ENCODE measurements at places on chromosomes 12 and 14.

GRCh38 chr12:109458771-109459208 is 18.3 kb downstream of the KCTD10 start:
- DNase-seq = no peak

- DNase-seq = no peak
These were observed 169.1 kb downstream of the RBM19 start for GRCh38 chr12:113796852-113797534.

GRCh38 chr12:27161458-27162228 is 79.3 kb upstream of the C12orf71 start:
- DNase-seq = no peak

- no peak for DNase-seq
These were observed 43.3 kb downstream of the BEST3 start for GRCh38 chr12:69655616-69656340.

DNA sequence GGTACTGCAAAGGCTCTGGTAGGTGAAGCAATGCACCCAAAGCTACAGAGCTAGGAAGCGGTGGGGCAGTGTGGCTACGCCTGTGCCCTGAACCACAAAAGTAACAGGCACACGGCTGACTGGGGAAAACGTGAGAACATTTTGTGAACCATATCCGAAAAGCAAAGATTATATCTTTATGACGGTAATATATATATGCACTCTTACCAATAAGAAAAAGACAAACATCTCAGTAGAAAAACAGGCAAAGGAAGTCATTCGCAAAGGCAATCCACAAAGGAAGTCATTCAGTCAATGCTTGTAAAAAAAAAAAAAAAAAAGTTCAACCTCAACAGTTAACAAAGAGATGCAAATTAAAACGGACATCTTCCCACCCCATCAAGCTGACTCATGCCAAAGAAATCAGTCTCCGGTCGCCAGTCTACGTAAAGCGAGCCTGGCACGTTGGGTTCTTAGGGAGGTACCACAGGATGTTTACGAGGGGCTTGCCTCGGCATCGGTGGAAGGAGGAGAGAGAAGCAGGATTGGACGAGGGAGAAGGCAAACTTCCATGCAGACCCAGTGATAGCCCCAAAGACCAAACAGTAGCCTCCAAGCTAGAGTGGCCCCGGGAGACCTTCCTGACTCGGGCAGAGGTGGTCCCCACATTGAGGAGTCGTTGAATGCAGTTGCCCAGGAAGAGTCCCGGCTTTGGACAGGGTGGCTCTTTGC is 39.4 kb upstream of the PPP2R5C start:
- DNase-seq = no peak

DNA sequence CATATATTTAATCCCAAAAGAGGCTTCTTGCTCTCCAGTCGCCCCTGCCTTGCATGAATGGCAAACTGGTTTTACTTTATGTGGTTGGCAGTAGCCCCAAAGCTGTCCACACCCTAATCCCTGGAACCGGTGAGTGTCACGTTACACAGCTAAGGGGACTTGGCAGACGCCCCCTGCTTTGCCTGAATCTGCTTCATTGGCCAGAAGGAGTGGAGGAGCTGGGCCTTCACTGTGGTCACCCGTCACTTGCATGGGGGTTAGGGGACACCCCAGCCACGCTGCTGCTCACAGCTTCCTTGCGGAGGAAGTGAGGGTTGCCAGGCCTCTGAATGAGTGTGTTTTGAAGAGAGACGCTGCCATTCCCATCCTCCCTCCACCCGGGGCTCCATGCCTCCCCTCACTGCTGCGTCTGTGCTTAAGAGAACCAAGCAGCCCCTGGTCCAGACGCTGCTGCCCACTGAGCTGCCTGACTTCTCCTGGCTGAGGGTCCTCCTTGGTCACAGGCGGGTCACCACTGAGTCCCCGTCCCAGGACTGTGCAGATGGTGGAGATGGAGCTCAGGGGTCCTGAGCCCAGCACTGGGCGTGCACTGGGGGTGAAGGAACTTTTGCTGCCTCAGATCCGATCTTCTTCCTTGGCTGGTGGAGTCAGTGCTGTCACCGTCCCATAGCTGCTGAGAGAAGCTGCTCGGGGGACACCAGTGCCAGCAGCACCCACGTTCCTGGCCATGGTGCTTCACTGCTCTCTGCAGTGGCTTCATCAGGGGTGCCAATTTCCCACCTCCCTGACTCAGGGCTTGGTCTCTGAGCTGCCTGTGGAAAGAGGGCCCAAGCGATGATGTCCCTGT is 39.8 kb downstream of the GALNT9 start:
- DNase-seq = no peak

GRCh38 chr12:95553197-95553943 is 2.1 kb upstream of the USP44 start:
- DNase-seq = no peak

- DNase-seq = no peak
These were observed 10.1 kb upstream of the SMCO3 start for GRCh38 chr12:14824012-14824634.

GRCh38 chr14:77495334-77495733 is 3.3 kb downstream of the ISM2 start:
- no peak for DNase-seq

GRCh38 chr14:105933238-105933637 is 406.9 kb downstream of the TMEM121 start:
- DNase-seq = no peak

DNA sequence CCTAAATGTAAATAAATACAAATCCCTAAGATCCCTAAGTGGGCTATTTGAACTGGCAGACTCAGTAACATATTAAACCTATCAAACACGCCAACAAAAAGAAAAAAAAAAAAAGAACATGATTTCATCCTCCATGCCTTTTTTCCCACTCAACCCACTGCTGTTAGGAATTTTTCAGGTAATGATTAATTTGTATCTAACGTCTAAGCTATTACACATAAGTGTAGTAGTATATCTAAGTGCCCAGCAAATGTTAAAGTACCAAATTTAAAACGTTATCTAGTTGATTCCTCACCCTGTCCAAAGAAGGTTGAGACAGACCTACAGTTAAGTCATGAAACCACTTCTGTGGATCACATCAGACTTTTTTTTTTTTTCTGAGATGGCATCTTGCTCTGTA is 16.4 kb upstream of the ARID4A start:
- no peak for DNase-seq

- DNase-seq = peak; percentile 88
These were observed at the start of gene RPL6 for GRCh38 chr12:112409064-112409905. RPL6 (minus strand) TSS chr12:112409605; CDS start chr12:112408656, 949 bp downstream.

DNA sequence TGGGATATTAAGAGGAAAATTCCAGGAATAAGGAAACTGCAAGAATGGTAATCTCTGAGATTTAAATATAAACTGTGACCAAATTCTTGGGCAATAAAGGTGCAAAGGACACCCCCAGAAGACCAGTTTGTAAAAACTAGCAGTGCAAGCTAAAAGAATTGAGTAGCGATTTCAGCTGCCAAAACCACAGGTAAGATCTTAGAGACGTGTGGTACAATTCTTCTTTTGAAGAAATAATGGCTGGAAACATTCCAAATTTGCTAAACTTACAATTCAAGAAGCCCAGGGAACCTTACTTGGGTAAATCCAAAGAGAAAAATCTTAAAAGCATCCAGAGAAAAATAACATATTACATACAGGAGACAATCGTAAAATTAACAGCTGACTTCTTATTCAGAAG is 12.0 kb downstream of the CATSPERB start:
- DNase-seq = no peak

- DNase-seq = no peak
These were observed 34.7 kb upstream of the STK38L start for GRCh38 chr12:27209257-27209910.

GRCh38 chr12:131555866-131556265 is 155.0 kb upstream of the SFSWAP start:
- no peak for DNase-seq

DNA sequence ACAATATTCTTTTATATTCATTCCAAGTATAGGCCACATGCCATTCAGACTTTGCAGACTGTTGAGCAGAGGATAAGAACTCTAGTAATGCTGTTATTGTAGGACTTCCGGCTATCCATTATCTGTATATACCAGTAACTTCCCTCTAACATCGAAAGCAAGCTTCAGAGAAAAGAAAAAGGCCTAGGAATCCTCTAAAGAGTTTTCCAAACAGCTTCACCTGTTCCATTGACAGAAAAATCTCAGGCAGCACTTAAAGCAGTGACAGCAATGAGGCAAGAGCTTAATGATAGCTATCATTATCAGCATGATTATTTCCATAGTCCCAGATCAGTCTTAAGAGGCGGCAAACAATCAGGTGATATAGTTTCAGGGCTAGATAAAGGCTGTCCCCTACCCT is 1.8 kb downstream of the CPNE8 start:
- no peak for DNase-seq

DNA sequence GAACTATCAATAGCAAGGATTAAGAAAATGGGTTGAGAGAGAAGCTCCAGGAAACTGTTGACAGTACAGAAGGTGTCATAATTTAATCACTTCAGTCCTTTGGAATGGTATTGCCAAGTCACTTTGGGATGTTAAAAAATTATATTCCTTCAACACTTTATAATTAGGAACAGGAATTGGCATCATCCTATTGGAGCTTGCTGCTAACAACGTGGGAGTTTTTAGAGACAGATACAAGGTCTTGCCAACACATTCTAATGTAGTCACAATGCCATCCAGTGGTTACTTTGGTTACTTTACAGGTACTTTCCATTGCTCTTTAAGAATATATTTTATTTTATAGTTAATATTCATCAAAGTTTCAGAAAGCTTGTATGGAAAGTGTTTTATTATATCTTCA is 310.1 kb downstream of the SYT1 start:
- DNase-seq = no peak

DNA sequence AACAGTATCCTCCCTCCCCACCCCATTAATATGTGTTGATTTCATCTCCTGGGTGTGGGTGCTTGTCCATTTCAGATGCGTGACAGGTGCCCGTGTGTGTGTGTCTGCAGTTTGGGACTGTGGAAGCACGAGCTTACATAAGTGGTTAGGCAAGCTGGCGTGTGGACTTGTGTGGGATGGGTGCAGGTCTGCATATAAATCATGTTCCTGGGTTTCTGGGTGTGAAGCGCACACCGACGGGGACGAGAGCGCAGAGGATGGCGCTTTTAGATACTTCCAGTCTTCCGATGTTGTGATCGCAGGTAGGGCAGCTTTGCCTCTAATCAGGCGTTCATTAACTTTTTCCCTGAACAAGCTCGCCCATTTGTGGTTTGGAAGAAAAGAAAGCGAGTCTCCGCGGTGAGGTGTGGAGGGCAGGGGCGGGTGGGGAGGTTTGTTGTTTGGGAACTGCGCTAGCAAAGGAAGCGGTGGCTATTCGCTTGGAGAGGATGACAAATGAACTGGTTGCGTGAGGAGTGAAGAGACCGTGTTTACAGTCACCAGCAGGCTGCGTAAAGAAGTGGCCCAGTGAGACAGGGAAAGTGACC is 865 bp downstream of the RGS6 start:
- no peak for DNase-seq

GRCh38 chr14:94284221-94284620 is 8.8 kb downstream of the SERPINA10 start:
- no peak for DNase-seq

GRCh38 chr12:93015871-93016751 is 87.0 kb upstream of the EEA1 start:
- DNase-seq = peak; percentile 28

DNA sequence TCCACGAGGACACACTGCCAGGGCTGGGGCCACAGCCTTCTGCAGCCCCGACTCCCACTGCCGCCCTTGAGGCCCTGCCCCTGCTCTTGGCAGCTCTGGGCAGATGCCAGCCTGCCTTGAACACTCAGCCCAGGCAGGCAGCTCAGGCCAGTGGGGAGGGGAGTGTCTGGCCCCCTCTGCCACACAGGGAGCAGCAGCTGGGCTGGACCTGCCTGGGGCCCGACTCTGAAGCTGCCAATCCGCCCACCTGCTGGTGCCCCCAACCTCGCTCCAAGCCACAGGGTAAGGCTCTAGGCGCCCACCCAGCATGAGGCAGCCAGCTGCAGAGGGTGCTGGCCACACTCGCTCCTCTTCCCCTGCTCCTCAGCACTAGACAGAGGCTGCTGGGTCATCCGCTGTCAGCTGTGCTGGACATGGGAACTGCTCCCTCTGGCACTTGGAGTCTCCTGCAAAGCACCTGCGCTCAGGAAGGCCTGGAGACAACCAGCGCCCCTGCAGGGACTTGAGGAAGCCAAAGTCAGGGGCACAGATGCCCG is 24.6 kb upstream of the NUDT14 start:
- peak; percentile 55 for DNase-seq

- DNase-seq = no peak
These were observed 9.8 kb upstream of the KRT8 start for GRCh38 chr12:52914576-52915121.

DNA sequence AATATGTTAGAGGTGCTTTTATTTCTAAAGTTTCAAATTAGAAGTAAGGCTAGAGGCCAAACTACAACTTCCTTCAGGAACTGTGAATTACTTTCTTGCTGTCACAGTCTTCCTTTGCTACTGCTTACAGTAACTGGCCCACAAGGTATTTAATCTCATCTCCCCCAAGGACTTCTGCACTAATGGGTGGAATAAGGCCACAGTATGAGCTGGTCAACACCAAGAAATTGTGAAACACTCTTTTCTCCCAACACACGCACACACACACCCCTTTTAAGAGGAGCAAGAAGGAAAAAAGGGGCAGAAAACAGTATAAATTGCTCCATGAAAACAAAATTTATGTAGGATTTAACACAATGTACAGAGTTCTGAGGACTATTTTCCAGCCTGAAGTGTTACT is 45.6 kb downstream of the SCAF11 start:
- no peak for DNase-seq

DNA sequence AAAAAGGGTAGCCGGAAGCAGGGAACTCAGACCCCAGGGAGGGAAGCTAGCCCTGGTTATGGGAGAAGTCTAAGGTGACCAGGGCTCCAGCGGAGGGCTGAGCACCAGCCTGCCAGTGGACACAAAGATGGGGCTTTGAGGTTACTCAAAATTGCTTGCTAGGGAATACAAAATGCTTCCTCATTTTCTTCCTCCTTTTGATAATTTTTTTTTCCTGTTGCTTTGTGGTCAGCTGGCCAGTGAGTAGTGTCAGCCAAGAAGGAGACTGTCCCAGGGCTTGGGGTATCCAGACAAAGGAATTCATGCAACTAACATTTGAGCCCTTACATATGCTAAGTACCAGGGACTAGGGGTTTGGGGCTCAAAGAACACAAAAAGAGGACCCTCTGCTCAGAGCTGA is 206.2 kb downstream of the PPM1H start:
- no peak for DNase-seq

- no peak for DNase-seq
These were observed 435.2 kb upstream of the DCN start for GRCh38 chr12:91617818-91618217.

- peak; percentile 17 for DNase-seq
These were observed 966.1 kb downstream of the FSCB start for GRCh38 chr14:43540948-43541347.

All from HuH-7 (cell line).